Stimulated activated CD4-positive, alpha-beta T cell treated with anti-CD3 and anti-CD28 coated beads, Interleukin-12 subunit alpha, Interleukin-12 subunit beta, amount 100 ng/mL, for 48 hours (primary cell): ENCODE measurements at places on chromosomes 5 and 9.

DNA sequence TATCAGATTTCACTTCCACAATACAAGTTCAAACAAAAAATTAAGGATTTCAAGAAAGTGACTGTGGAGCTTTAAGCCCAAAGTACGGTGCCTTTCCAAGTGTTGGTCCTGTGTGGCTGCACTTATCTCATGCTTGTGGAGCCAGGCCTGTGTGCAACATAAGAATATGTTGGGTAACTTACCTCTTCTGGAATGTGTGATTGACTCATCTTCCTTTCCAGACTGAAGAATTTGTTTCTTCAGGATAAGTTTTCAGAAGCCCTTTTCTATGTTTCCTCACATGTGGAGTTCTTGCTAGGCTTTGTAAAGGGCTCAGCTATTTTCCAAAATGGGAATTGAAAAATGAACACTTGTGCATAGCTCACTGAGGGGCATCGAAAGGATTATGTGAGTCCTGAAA, 485.1 kb upstream of the PAPPA start:
- DNase-seq: no peak

GRCh38 chr9:127186806-127187205, 64.4 kb upstream of the ANGPTL2 start:
- DNase-seq: no peak

DNA sequence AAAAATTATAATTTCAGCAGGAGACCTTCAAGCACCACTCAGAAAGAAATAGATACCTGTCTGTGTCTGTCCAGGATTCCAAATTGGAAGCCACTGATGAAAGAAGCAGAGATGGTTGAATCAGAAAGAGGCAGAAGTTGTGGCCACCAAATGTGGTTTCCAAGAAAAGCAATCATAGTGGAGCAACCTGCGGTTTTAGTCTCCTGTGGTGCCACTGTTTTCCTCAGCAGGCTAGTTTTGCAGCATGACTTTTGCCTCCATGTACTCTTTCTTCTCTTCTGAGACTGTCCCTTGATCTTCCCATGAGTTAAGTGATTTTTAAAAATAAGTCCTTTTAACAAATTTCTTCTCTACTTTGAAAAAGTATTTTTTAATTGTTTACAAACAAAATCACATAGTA, 535.8 kb downstream of the CYLC2 start:
- no peak for DNase-seq

DNA sequence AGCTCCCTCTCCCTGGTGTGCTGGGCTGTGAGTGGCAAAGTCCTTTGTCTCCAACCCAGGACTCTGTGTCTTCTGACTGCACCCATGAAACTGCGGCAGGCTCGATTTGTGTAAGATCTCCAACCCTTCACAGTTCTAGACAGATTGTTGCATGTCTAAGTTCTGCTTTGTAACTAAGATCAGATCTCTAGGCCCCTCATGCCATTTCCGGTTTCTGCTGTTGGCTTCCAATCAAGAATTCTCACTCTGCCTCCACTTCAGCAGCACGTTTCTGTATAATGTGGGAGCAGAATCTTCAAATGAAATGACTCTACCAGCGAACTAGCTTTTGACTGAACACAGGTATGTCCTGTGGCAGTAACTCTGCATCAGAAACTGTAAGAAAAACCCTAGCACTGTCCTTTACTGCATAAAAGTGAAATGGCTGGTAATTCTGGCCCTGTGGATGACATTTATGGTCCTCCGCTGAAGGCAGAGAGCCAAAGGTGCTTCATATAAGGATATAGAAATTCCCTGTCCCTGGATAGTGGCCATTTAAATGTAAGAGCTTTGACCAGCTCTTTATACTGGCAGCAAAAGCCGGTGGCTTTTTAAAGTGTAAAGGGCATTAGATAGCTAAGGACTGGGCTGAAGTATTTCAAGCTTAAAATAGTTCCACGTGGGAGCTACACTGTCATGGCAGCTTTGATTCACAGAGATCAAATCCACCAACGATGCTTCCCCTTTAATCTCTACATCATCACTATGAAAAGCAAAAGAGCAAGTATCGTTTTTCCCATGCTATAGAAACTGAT, 319.0 kb upstream of the CDH6 start:
- no peak for DNase-seq

- DNase-seq: no peak
Observed at GRCh38 chr5:42840269-42840668, 28.6 kb upstream of the SELENOP start.
